ENCODE measurements at places on chromosomes 5 and 9.

DNA sequence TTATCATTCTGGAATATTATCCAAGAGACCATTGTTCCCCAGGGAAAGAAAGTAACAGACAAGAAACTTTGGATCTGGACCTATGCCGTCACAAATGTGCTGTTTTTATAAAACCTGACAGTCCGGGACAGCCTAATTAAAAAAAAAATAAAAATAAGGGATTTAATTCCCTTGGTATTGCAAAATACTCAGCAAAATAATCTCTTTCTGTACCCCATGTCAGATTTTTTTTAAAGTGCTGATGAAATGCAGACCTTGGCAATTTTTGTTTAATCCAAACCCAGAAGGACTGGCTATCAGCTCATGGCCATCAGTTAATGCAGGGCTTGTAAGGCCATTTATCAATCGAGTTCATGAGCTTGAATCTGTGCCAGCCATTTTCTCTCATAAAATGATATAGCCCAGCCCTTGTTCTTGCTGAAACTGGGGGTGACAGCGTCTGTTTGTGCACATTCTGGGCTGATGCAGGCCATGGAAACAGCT, 162.7 kb upstream of the S1PR3 start:
- H3K4me1 ChIP-seq, result no peaks in the 10 kb centered on the region
- no peaks in the 10 kb centered on the region for H3K36me3 ChIP-seq
- H3K27ac ChIP-seq, result no peak overlapping the region
- no peaks in the 10 kb centered on the region for H3K27me3 ChIP-seq
- ATAC-seq, result peak; percentile 46
- H3K4me3 ChIP-seq, result no peak overlapping the region

DNA sequence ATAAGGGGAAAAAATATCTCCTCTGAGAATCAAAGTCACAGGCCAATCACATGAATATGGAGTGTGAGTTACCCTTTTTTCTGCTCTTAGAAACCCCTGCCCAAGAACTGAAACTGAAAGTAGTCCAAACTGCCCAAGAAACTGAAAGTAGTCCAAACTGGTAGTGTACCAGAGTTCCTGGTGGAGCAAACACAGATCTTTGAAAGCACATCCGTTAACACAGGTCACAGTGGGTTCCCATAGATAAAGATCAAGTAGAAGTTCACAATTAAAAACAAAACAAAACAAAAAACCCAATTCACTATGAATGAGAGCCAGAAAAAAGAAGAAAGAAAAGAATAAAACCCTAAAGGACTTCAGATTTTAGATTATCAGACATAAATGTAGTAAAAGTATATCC, 332.4 kb upstream of the EFNA5 start:
- H3K36me3 ChIP-seq, result no peaks in the 10 kb centered on the region
- H3K27ac ChIP-seq, result no peak overlapping the region
- no peak overlapping the region for H3K4me3 ChIP-seq
- no peaks in the 10 kb centered on the region for H3K4me1 ChIP-seq
- ATAC-seq, result no peak

DNA sequence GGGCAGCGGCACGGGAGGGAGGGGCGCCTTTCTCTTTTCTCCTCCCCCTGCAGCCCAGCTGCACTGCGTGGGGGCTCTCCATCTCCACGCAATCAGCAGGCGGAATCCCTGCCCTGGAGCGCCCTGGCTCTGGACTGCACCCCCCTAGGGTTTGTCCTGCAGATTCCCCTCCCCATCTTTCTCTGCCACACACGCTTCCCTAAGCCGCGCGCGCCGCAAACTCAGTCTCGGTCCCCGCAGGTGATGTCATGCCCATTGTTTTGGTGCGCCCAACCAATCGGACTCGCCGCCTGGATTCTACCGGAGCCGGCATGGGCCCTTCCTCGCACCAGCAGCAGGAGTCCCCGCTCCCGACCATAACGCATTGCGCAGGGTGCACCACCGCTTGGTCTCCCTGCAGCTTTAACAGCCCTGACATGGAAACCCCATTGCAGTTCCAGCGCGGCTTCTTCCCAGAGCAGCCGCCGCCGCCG, at the start of gene KCNN2:
Gene KCNN2, plus strand, starts transcription at position 347 of the 473 bp plus-strand sequence. Its CDS starts 70 bp downstream, at position 417.
- peak within 1 kb of the TSS; percentile 73 for H3K27ac ChIP-seq
- no peaks in the 10 kb centered on the region for H3K36me3 ChIP-seq
- H3K27me3 ChIP-seq, result peaks cover 39% of the 10 kb centered on the region
- ATAC-seq, result peak; percentile 81

GRCh38 chr9:131404987-131405386, 11.1 kb downstream of the PRRC2B start:
- no peak for ATAC-seq
- H3K4me3 ChIP-seq, result no peak overlapping the region
- peaks cover 86% of the 10 kb centered on the region for H3K4me1 ChIP-seq
- no peaks in the 10 kb centered on the region for H3K36me3 ChIP-seq
- H3K27me3 ChIP-seq, result no peaks in the 10 kb centered on the region

DNA sequence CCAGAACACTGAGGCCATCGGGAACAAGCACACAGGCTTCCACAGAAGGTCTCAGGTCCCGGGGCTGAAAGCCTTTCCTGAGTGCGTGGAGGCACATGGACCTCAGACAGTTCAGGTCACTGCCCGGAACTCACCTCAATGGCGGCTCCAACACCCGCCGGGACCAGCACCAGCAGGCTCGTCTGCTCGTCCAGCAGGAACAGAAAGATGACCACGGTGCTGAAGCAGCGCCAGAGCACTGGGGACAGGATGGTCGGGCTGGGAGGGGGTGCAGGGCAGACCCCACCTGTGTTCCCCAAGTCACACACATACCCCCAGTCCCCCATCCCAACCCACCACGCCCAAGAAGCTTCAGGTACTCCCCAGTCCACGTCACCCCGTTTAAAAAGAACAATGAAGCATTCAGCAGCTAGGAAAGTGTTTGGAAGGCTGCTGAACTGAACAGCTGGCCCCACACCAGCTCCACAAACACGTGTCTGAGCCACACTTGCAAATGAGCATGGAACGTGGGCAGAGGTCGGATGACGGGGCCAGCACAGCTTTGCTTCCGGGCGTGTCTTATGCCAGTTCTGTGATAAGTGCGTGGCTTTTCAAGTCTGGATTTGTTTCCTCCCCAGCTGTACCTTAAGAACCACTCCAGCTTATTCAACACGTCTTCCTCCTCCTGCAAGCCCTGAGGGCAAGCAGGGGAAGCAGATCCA, 14.6 kb downstream of the CLPTM1L start:
- H3K27ac ChIP-seq, result no peak overlapping the region
- peaks cover 86% of the 10 kb centered on the region for H3K36me3 ChIP-seq
- H3K4me3 ChIP-seq, result no peak overlapping the region
- ATAC-seq, result no peak
- no peaks in the 10 kb centered on the region for H3K4me1 ChIP-seq

DNA sequence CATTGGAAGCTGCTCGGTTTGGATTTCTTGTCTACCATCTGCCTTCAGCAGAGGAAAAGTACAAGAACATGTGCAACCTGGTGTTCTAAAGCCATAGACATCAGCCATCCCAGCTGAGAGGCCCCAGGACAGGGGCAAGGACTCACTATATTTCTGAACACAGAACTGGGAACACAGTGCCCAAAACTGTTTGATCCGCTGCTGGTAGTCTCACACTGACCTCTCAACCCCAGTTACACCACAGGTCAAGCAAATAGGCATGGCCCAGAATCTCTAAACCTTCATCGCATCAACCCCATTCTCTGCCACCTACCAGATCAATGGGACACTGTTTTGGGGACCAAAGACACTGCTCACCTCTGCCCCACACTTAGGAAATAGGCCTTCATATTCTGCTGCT, 2.0 kb downstream of the KLHL3 start:
- H3K4me1 ChIP-seq, result peaks cover 7% of the 10 kb centered on the region
- no peaks in the 10 kb centered on the region for H3K27me3 ChIP-seq
- H3K36me3 ChIP-seq, result no peaks in the 10 kb centered on the region
- ATAC-seq, result no peak
- H3K4me3 ChIP-seq, result no peak overlapping the region

DNA sequence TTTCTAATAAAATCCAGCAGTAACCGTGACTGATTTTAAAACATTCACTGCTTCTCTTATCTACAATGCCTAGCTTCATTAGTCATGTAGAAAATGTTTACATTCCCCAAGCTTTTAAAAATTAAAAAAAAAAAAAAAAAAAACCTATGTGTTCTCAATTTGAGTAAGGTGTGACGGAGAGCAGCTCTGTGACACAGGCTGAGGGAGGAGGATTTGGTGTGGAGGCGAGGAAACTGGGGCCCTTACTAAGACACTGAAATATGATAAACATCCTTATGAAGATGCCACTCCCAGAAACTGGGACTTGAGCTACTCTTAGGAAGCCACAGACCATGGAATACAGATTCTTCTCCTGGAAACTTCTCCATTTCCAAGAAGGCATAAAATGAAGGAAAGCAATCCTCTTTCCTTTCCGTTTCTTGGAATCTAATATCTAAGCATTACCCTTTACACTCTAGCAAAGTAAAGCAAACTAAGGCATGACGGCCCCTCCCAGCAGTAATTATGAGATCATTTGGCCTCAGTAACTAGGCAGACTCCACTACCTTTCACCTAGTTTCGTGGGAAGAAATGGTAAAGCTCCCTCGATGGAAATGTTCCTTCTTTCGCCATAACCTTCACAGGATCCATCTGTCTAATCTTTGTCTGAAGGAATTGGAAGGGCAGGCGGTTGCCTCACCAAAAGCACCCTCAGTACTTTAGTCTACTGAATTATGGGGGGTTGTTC, 23.5 kb downstream of the GRAMD2B start:
- H3K4me1 ChIP-seq, result no peaks in the 10 kb centered on the region
- H3K4me3 ChIP-seq, result no peak overlapping the region
- no peak for ATAC-seq
- no peak overlapping the region for H3K27ac ChIP-seq

DNA sequence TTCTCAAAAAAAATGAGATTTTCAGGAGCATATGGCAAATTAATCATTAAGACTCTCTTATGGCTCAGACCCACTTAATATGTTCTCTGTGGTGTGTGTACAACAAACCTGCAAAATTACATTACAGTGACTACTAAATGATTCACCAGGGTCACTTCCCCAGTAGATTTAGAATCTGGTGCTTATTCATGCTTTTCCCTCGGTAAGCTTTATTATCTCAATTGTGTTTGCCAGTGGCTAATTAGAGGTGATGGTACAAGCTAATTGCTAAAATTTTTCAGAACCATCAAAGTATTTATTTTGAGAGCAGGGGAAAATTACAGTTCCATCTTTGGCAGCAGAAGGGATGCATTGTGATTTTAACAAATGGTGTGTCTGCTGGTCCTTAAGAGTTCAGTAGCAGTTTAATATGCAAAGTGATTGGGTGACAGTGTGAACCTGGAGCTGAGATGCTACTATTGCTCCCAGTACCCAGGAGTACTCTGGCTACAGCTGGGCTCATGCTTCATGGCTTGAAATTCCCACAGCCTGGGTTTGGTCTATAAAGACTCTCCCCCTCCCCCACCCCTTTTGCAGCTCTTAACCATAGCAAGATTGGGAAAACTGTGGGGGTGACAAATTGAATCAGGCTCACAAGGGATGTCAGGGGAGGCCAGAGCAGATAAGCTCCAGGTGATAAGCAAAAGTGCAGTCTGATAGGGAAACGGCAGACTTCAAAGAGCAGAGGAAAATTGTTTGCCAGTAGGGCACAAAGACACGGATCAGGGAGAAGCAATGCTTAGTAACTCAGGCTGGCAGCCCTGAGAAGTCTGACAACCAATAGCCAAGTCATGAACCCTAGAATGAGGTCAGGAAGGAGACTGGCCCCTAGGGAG, 92.8 kb upstream of the RAD23B start:
- ATAC-seq, result no peak
- no peaks in the 10 kb centered on the region for H3K27me3 ChIP-seq
- H3K36me3 ChIP-seq, result no peaks in the 10 kb centered on the region
- no peak overlapping the region for H3K27ac ChIP-seq
- H3K4me1 ChIP-seq, result no peaks in the 10 kb centered on the region
- no peak overlapping the region for H3K4me3 ChIP-seq

- no peaks in the 10 kb centered on the region for H3K36me3 ChIP-seq
- peak; percentile 48 for ATAC-seq
- H3K4me3 ChIP-seq, result peak overlapping the region; percentile 88
- no peaks in the 10 kb centered on the region for H3K27me3 ChIP-seq
Observed at GRCh38 chr9:92324889-92325268, 271 bp downstream of the NOL8 start.

DNA sequence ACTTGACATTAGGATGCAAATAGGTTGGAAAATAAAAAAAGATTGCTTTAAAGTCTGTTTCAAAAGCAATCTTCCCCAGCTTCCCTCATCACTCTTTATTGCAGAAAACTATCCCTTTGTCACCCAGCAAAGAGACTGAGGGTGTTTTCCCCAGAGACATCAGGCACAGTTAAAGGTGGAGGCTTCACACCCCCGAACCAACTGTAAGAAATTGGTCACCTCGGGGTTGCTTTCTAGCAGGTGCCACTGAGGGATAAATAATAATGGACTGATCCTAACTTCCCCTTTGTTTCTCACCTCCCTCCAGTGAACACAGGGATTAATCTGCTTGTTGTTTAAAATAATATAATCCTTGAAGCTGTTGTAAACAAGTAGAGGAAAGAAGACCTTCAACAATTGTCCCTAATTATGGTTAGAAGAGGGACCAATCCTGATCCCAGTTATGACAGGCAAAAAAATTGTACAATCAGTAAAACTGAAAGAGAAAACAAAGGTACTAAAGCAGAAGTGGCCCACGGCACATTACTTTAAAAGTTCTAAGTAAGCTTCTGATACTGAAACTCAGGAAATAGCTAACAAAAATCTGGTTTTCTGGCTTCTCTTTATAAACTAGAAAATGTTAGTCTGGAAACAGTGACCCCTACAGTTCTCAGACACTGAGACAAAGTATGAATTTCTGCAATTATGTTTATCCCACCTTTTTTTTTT, 6.6 kb upstream of the PCSK1 start:
- H3K27ac ChIP-seq, result no peak overlapping the region
- H3K27me3 ChIP-seq, result peaks cover 5% of the 10 kb centered on the region
- no peak for ATAC-seq
- H3K4me1 ChIP-seq, result no peaks in the 10 kb centered on the region

DNA sequence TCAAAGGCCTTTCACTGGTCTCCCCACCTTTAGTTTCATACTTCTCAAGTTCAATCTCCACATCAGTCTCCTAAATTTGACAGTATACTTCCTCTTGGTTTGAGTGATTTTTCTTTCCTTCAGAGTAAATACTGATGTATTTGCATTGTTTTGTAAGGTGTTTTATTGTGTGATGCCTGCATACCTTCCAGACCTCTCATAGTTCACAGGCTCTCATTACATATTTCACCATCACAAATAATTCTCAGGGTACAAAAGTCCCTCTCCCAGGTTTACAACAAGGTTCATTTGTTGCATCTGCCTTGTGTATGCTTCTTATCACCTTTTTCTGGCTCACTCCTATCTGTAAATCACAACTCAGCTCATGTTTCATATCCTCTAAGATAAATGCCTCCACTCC, 22.2 kb upstream of the TUSC1 start:
- no peak overlapping the region for H3K4me3 ChIP-seq
- peaks cover 35% of the 10 kb centered on the region for H3K4me1 ChIP-seq
- H3K27ac ChIP-seq, result no peak overlapping the region
- H3K36me3 ChIP-seq, result no peaks in the 10 kb centered on the region

GRCh38 chr5:136054142-136055019, 25.6 kb downstream of the TGFBI start:
- peaks cover 13% of the 10 kb centered on the region for H3K4me1 ChIP-seq
- no peaks in the 10 kb centered on the region for H3K27me3 ChIP-seq
- H3K36me3 ChIP-seq, result peaks cover 36% of the 10 kb centered on the region
- H3K4me3 ChIP-seq, result no peak overlapping the region

- no peaks in the 10 kb centered on the region for H3K4me1 ChIP-seq
- H3K27me3 ChIP-seq, result no peaks in the 10 kb centered on the region
- no peaks in the 10 kb centered on the region for H3K36me3 ChIP-seq
- peak; percentile 62 for ATAC-seq
- H3K27ac ChIP-seq, result peak overlapping the region; percentile 26
- no peak overlapping the region for H3K4me3 ChIP-seq
Observed at GRCh38 chr5:140588311-140589070, 23.9 kb downstream of the SLC35A4 start.

GRCh38 chr5:179267071-179267670, 78.1 kb downstream of the ADAMTS2 start:
- H3K4me3 ChIP-seq, result no peak overlapping the region
- H3K27me3 ChIP-seq, result no peaks in the 10 kb centered on the region
- no peak overlapping the region for H3K27ac ChIP-seq
- no peak for ATAC-seq
- peaks cover 42% of the 10 kb centered on the region for H3K4me1 ChIP-seq

Measured in gastroesophageal sphincter (tissue), 4 donors.